ENCODE measurements at places on chromosomes 11 and 22. TPM values are rescaled to one million over a fixed set of nuclear protein-coding genes. Genes with fewer than 3 reads are reported as not detected.

GRCh38 chr11:93034031-93034722 lies 64.7 kb downstream of the MTNR1B start:
- peak; percentile 71 for DNase-seq

GRCh38 chr11:103985041-103985440 lies 51.4 kb upstream of the DDI1 start:
- no peak for DNase-seq

DNA sequence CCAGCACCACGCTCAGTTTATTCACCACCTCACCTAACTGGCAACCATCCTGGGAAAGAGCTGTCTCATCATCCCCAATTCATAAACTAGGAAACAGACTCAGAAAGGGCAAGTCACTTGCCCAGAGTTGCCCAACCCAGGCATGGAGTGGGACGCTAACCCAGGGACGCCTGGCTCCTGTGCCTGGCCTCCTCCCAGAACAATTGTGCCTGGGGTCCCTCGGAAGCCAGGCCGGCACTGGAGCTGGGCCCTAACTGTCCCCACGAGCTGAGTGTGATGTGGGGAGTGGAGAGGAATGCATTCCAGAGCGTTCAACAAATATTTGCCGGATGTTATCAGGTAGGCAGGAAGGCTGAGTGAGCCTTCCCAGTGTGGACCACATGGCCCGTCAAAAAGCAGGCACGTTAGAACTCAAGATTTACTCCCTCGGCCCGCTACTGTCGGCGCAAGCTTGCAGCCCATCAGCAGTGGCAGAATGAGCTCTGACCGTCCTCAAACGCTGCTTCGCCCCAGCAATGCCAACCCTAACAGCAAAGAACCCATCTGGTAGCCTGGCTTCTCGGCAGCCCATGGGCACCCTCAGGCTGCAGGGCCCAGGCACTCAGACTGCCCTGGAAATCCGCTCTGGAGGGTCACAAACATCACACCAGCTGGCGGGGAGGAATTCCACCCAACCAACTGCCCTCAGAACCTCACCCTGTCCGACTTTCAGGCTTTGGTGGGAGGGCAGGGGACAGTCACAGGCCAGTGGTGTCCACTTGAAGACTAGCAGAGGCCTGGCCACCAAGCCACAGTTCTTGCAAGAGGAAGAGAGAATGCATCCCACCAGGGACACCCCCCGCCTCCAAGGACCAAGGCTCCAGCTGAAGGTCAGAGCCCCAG lies 35.6 kb downstream of the MYH9 start:
- peak; percentile 91 for DNase-seq

DNA sequence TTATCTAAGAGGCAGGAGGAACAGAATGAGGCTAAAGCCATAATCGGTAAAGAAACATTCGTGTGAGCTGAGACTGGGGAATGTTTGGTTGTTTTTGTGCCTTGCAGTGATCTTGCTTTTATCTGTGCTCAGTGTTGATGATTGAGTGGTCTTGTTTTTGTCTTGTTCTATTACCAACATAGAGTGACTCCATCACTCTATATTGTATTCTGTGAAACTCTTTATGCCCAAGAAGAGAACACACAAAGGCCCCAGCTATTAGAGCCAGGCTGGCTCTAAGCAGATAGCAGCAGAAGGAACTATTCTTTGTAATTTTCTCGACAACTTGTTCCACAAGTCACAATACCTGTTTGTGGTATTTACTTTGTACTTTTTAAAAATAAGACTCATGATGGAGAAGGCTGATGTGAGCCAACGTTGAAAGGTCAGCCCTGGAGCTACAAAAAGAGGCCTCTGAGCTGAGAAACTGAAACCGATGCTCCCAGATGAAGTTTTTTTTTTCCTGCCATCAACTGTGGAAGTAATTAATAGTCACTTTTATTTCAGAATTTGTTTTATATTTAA lies 68.4 kb downstream of the LARGE1 start:
- no peak for DNase-seq

- no peak for DNase-seq
Observed at GRCh38 chr11:34346551-34346950, 11.3 kb downstream of the ABTB2 start.

DNA sequence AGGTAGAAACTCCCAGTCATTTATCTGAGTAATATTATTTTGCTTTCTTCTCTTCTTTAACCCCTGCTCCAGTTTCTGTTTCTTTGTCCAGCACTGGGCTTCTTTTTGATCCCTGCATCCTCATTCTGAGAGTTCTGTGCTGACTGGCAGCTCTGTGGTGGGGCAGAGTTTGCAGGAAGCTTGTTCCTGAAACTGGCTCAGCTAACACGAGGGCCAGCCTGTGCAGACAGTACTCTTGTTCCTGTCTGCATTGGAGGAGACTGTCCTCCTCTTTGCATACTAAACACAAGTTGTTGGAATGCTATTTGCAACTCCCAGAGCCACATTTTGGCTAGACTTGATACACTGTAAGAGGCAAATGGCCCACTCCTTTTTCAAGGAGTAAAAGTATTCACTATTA lies 93.1 kb upstream of the HORMAD2 start:
- no peak for DNase-seq

MRGPRF gene
- not detected for polyA plus RNA-seq
